ENCODE measurements at places on chromosomes 16 and 17.

GRCh38 chr16:35208001-35208935, 1748.9 kb downstream of the TP53TG3F start:
- no peak for DNase-seq

DNA sequence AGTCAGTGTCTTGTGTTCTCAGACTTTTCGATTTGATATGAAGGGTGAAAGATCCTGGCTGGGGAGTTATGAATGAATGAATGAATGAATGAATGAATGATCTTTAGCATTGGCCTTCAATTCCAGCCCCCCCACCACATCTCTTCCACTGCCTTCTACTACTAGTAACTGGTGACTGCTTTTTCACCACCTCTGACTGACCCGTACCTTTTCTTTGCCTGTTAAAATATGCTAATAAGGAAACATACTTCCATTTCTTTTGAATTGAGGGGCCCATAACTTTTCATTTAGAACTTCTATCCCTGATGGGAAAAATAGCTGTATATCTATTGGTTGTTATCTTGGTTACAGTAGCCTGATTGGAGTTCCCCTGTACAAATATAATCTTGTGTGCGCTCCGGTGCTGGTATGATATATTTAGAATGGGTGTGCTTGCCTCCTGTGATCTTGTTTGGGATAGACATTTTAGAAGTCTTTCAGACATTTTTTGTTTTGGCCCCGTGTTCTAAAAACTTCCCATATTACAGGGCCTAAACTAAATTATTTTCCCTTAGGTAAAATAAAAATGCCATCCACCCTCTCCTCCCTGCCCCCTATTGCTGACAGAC, 3.4 kb downstream of the LYRM1 start:
- no peak for DNase-seq

DNA sequence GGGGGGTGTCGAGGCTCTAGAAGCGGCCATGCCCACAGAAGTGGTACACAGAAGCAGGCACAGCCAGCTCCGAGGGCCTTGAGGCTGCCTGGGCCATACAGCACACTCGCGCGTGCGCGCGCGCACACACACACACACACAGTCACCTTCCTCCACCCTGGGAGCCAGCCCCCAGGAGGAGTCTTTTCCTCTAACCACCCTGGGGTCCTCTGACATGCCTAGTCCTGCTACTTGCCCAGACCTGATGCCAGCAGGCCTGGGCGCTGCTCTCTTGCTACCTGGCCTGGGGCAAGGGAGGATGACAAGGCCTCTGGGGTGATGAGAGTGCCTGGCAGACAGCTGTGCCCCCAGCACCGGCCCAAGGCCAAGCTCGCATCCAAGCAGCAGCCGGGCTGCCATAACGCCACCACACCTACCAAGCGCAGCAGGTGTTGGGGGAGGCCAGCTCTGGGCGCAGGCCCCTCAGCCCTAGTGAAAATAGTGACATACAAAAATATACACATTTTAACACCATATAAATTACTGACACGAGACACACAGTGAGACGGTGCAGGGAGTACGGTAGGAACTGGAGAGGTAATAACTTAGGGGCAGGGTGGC, 41.1 kb downstream of the TSC2 start:
- DNase-seq = no peak

GRCh38 chr17:80916246-80916645, 75.4 kb upstream of the CHMP6 start:
- DNase-seq = no peak
